ENCODE measurements at places on chromosomes 5 and 9.

DNA sequence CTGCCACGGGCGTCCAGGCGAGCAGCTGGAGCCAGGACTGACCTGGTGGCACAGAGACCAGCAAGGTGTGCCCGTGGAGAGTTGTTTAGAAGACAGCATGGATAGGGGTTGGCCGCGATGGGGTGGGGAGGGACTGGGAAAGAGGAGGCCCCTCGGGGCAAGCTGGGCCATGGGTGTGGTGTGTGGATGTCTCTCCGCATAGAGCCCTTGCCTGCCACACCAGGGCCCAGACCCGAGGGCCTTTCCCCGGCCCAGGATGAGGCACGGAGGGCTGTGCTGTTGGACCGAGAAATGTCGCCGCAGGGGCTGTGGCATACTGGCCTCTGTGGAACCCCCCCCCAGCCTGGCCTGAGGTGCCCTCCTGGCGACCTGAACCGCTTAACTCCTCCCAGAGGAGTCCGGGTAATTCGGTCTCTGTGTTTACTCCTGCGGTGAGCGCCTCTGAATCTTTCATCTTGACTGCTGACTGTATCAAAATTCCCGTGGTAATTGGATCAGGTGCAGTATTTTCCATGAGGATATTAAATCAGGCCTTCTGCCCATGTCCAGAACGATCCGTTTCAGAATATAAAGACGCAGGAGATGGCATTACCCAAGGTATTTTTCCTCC is 22.5 kb upstream of the LAMC3 start:
- DNase-seq: no peak

DNA sequence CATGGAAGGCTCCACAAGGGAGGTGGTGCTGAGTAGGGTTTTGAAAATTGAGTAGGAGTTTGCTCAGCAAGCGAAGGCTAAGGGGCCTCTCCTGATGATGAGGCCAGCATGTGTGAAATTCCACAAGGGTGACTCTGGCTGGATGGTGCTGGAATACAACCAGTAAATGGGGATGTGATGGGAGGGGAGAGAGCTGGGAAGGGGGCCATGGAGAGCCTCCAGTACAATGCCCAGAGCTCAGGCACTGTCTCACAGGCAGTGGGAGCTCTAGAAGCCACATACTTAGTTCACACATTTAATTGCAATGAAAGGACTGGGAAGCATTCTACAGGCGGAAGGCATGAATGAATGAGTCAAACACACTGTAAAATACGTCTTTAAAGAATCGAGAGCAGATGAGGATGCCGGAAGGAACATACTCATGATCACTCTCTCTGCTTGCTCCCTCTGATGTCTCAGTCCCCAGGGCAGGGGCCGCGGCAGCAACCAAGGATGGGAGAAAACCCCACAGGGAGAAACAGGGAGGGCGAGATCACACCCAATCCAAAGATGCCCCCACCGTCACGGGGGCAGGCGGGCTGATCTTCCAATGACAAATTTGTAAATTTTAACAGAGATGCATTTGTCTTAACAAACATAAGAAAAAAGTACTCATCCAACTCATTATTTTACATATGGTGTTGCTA is 261.0 kb downstream of the NSG2 start:
- no peak for DNase-seq

GRCh38 chr5:152488869-152489268 is 83.8 kb upstream of the NMUR2 start:
- DNase-seq: no peak

DNA sequence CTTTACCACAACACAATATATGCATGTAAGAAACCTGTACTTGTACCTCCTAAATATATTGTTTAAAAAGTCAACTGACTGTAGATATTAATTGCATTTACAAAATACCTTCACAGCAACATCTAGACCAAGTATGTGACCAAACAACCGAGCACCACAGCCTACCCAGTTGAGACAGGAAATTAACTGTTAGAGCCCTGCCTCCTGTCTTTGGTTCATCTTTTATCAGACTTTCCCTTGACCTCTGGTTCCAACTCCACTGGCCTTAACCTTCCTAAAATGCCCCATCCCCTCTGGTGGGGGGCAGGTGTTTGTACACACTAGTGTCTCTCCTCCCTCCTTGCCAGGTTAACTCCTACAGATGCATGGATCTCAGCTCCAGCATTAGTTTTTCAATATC is 155.0 kb upstream of the PANK3 start:
- DNase-seq: no peak

DNA sequence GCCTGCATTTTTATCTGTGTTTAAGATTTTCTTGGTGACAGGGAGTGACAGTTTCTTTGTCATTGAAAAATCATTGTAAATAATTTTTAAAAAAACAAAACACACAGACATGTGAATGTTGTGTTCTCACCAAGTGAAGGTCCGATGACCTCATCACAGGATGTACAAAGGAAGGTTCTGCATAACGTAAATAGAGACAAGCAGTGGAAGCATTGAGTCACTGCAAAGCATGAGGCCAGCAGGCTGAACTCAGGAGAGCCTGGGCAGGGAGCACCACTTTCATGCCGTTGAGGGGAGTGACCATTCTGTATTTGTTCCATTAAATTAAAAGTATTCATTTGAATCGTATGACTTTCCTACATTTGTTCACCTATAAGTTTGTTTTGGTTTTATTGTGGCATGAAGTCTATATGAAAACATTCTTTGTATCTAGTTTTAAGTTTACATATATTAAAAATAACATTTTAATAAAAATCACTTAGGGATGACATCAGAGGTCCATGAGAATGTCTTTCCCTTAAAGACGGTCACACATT is 70.4 kb upstream of the TLE1 start:
- DNase-seq: peak; percentile 96

DNA sequence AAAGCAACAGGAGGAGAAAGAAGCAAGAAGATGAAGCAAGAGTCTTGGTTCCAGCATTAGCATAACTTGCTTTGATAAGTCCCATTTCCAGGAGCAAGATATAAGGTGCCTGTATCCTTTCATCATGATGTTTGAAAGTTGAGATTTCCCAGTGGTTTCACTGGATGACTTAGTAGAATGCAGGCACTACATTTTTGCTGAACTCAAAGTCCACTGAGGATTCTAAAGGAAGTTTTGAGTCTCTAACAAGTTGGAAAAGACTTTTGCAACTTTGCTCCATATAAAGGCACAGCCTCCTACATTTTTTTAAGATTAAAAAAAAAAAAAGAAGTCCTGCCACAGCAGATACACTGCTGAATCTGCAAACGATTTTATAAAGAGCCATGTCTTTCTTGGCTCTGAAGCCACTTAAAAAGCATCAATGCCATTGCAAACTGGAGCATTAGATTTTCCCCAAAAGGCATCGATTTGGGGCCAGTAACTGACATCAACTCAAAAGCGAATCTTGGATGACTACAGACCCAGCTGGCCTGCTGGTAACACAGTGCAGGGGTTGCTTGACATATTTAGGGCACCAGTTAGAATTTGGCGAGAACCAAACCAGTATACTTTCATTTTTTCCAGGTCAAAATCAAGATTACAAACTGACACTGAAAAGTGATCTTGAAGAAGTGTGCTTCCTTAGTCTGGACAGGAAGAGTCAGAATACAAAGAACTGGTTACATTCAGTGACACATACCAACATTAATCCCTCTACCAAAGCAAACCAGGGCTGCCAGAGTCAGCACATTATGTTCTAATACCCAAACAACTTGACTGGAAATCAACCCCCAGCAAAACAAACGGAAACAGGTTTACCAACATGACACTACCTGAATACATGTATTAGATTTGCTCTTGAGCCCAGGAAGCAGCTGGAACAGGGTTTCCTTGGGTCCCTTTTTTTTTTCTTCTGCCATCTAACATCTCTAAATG is 39.1 kb upstream of the KCNV2 start:
- no peak for DNase-seq

- DNase-seq: no peak
These were observed 79.0 kb downstream of the AK8 start for GRCh38 chr9:132798817-132799790.

GRCh38 chr9:137068539-137069507 is 1.5 kb downstream of the SAPCD2 start:
- no peak for DNase-seq

GRCh38 chr9:38182321-38182720 is 113.3 kb upstream of the SHB start:
- no peak for DNase-seq

- DNase-seq: no peak
These were observed 101.1 kb downstream of the APBA1 start for GRCh38 chr9:69571032-69571431.

- no peak for DNase-seq
These were observed 62.9 kb downstream of the FBXO38 start for GRCh38 chr5:148446611-148447010.

DNA sequence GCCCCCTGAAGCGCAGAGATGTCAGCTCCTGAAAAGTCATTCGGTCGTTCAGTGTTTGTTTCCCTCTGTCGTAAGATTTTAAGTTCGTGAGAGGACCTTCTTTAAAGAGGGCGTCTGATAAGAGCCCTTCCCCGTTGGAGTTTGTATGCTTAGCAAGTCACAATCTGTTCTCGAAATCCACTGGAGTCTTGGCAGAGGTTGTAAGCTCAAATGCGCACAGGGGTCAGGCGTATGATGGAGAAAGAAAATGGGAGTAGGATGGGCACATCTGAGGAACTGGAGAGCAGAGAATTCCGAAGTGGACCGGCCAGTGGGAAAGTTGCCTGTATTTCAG is 710 bp downstream of the HSD17B4 start:
- DNase-seq: no peak

Data from non-pigmented ciliary epithelial cell (primary cell).